AG20443 (cell line): ENCODE measurements at places on chromosomes 4 and X.

DNA sequence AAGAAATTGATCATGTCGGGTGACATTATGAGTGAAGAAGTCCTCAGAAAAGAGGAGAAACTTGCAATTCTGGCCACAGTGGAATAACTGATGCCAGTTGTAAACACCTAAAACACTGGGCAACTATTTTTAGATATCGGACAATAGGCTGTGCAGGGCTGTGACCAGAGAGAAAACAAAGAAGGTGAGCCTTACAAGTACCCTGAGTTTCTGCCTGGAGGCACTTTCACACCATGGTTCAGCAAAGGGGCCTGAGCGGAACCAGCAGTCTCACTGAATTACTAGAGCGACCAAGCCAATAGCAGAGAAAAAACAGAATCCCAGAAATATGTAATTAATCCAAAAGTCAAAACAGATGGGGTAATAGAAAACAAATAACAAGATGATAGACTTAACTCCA is 11.2 kb downstream of the IRAK1 start:
- DNase-seq, result no peak

GRCh38 chrX:57929373-57929772 is 19.1 kb upstream of the ZXDA start:
- peak; percentile 18 for DNase-seq

GRCh38 chr4:2142630-2143427 is 83.7 kb downstream of the NAT8L start:
- no peak for DNase-seq

DNA sequence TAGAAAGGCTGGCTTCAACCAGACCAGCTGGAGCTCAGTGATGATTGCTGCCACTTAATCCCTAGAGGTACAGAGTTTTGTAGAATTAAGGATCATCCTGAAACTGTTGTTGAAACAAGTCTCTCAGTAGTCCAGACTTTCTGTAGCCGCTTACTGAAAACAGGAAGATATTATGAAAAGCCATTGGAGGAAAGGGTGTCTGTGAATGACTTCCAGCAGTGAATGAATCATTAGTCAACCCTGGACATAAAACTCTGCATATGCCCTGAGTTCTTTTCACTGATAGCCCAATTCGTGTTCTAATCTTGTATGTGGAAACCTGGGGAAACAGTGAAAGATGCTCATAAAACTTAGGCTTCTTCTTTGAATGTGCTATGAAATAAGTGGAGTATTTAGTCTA is 14.8 kb downstream of the HOPX start:
- DNase-seq, result no peak

- no peak for DNase-seq
Measured at GRCh38 chr4:68569466-68570121, 6.5 kb downstream of the UGT2B17 start.

GRCh38 chrX:140713174-140713539 is 3.6 kb downstream of the LINC00632 start:
- no peak for DNase-seq
